Activated CD8-positive, alpha-beta memory T cell treated with anti-CD3 and anti-CD28 coated beads for 1 hour (primary cell): ENCODE measurements at places on chromosomes 2 and 18.

- DNase-seq: no peak
Measured at GRCh38 chr2:142824756-142825155, 52.7 kb upstream of the KYNU start.

DNA sequence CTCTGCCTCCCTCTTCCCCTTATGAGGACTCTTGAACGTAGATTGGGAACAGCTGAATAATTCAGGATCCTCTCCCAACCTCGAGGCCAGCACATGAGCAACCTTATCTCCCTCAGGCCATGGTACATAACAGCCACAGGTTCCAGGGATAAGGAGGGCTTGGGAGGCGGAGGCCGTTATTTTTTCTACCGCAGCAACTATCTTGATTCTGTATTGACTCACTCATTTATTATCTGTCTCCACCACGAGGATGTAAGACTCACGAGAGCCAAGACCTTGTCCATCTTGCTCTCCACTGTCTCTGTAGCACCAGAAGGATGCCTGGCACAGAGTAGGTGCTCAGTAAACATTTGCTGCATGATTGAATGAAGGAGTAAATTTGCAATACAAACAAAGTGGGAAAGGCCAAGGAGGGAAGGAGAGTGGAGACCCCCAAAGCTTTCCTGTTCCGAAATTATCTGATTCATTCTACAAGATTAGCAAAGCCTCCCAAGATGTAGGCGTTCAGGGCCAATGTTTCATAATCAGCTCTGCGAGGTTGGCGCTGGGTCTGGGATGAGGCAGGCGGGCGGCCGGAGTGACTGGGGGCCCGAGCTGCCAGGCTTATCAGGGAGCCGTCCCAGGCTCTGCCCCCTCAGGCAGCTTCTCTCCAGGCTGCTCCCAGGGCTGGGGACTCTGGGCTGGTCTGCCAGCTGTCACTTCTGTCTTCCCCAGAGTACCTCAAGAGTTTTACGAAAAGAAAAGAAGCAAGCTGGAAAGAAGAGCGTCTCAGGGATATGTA lies 31.6 kb downstream of the INPP5D start:
- DNase-seq: no peak

DNA sequence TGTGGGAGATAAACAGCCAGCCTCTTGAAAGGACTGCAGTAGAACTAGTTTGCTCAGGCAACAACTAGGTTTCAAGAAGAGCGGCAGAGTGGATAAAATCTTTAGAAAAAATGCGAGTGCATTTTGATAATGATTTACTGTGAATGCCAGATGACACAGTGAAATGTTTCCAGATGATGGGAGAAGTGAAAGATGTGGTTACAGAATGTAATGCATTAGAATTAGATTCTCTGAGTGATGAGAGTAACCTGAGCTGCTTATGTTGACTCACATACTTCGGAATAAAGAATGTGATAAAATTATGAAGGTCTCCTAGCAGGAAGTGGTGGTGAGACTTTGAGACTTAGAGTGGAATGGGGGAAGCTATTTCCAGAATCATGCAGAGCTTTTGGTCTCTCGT lies 184.3 kb downstream of the GULP1 start:
- DNase-seq: no peak

- no peak for DNase-seq
Measured at GRCh38 chr2:72423756-72424155, 276.1 kb upstream of the CYP26B1 start.

DNA sequence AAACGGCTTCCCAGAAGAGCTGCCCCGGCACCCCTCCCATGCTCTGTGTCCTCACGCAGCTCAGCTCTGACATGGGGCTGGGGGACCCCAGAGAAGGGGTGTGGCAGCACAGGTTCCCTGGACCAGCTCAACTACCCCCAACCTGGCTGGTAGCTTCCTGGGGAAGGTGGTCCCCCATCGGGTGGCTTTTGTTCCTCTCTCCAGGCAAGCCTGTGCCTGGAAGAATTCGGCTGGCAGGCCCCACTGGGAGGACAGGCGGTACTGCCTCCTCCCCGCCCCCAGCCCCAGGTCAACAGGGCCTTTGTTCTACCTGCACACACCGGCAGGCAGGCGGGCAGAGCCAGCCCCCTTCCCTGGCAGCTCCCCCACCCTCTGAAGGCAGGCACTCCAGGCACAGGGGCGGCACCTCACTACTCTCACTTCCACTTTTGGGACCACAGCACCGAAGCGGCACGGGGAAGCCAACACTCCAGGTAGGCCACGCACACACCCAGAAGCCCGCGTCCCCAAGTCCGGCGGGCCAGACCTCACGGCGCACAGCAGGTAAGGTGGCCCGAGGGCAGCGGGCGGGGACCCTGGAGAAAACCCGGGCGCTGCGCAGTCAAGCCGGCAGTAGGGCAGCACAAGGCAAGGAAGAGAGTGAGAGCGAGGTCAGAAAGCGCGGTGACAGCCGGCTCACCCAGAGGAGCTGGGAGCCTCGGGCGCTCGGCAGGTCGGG lies 1.3 kb downstream of the HS6ST1 start:
- DNase-seq: no peak

GRCh38 chr2:124566518-124566970 lies 541.5 kb downstream of the CNTNAP5 start:
- DNase-seq: no peak

- DNase-seq: no peak
Measured at GRCh38 chr2:164697688-164698461, 76.6 kb upstream of the GRB14 start.

DNA sequence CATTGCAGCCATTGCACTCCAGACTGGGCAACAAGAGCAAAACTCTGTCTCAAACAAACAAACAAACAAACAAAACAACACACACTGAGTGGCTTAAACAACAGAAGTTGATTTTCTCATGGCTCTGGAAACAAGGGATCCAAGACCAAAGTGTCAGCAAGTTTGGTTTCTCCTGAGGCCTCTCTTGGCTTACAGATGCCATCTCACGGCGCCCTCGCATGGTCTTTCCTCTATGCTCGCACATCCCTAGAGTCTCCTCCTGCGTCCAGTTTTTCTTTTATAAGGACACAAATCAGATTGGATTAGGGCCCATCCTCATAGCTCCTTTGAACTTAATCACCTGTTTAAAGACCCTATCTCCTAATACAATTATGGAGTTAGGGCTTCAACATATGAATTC lies 133.4 kb upstream of the LRRTM1 start:
- no peak for DNase-seq

DNA sequence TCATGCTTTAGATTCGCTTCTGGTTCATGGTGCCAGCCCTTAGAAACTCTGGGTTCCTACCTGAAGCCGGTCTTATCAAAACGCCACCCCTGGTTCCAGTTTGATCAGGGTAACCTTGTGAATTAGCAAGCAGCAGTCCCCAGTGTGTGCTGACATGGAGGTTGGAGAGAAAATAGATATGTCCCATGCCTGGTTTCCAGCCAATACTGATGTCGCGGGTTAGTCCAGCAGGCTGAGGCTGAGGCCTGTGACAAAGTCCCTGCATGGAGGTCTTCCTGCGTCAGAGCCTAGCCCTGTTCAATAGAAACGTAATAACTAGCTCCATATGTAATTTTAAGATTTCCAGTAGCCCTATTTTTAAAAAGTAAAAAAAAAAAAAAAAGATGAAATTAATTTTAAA lies 28.2 kb downstream of the LPIN1 start:
- DNase-seq: no peak

DNA sequence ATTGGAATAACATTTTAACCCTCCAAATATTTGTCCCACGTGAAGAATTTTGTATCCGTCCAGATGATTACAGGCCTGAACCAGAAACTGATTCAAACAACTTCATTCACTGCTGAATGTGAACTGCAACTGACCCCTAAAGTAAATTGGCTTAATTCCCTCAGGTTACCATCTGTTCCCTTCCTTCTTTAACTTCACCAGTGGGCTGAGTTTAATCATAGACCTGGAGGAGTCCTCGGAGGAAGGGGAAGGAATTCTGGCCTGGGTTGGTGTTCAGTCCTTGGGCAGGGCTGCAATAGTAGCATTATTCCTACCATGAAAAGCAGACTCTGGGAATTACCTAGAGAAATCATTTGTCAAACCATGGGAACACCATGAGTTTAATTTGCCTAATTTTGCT lies 207.4 kb downstream of the TMEM247 start:
- DNase-seq: no peak

GRCh38 chr2:30673127-30673526 lies 134.1 kb downstream of the CAPN13 start:
- DNase-seq: no peak

- DNase-seq: no peak
Measured at GRCh38 chr2:20443276-20443920, 3.5 kb upstream of the RHOB start.

GRCh38 chr18:11985586-11985985 lies 4.3 kb downstream of the IMPA2 start:
- DNase-seq: no peak

GRCh38 chr18:23136326-23137096 lies 1.2 kb downstream of the CABLES1 start:
- no peak for DNase-seq

GRCh38 chr2:152648336-152648735 lies 68.9 kb downstream of the PRPF40A start:
- DNase-seq: no peak

GRCh38 chr18:52945552-52945951 lies 605.6 kb downstream of the DCC start:
- DNase-seq: no peak

DNA sequence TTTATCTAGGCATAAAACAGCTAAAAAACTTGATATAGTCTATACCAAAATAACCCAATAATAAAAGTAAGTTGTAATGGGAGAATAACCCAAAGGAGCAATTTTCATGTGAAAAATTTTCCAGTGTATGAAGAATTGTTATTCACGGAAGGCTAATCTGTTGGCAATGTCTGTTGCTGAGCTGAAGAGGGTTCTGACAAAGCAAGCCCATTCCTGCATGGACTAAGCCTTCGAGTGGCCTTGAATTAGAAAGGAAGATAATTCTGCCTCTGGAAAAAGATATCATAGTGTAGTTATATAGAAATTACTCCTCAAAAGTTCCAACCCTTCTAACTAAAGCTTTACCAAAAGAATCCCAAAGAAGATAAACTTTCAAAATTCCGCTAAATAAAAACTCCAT lies 101.5 kb downstream of the MAP2 start:
- no peak for DNase-seq

- no peak for DNase-seq
Measured at GRCh38 chr2:71154798-71155197, 24.4 kb downstream of the MPHOSPH10 start.

GRCh38 chr2:155379494-155379893 lies 681.0 kb downstream of the KCNJ3 start:
- no peak for DNase-seq

- DNase-seq: no peak
Measured at GRCh38 chr18:23065234-23065806, 70.0 kb upstream of the CABLES1 start.

GRCh38 chr2:38122344-38122743 lies 46.4 kb upstream of the CYP1B1 start:
- DNase-seq: no peak

DNA sequence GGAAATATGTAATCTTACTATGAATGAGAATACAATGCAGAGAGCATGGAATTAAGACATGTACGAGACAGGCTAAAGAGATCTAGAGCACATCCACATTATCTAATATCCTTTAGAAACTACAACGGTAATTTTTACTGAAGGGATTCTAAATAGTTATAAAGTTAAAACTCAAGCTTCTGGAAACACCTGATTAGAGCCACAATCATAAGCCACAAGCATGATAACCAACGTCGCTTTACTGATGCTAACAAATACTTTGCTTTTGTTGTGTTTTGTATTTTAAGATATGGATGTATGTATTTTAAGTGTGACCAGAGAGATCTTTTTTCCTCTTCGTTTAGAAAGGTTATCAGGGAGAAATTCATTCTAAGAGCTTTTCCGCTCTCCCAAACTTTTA lies 44.0 kb upstream of the STK17B start:
- no peak for DNase-seq

GRCh38 chr2:116696223-116696622 lies 1118.3 kb upstream of the DDX18 start:
- DNase-seq: no peak

DNA sequence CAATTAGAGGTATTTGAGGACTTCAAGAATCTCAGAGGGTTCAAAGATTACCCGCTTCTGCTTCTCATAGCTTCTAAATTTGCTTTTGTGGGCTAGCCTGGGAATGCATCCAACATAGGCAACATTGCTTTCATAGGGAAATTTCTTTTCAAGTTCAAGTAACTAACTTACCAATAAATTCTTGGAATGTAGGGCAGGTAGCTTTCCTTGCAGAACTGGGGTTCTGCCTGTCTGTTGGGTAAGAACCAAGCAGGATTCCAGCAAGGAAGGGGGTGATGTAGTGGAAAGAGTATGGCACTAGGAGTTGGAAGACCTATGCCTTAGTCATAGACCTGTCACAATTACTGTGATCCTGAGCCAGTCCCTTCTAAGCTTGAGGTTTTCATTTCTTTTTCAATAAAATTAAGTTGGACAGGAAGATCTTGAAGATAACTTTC lies 164.1 kb downstream of the FHOD3 start:
- DNase-seq: no peak

- DNase-seq: no peak
Measured at GRCh38 chr18:37336568-37337285, 228.9 kb downstream of the CELF4 start.

DNA sequence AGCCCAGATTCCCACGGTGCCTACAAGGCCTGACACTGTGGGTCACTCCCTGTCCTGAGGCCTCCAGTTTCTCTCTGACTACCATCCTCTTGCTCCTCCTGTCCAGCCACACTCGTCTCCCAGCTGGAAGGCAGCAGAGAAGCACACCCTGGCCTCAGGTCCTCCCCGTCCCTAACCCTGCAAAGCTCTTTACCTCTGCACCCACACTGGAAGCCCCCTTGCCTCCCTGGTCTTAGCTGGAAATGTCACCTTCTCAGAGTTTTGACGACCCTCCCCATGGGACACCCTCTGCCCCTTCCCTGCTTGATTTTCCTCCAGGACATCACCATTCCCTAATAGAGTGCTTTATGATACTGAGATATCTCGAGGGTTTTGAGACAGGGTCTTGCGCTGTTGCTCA lies 10.6 kb downstream of the RNU2-63P start:
- no peak for DNase-seq

DNA sequence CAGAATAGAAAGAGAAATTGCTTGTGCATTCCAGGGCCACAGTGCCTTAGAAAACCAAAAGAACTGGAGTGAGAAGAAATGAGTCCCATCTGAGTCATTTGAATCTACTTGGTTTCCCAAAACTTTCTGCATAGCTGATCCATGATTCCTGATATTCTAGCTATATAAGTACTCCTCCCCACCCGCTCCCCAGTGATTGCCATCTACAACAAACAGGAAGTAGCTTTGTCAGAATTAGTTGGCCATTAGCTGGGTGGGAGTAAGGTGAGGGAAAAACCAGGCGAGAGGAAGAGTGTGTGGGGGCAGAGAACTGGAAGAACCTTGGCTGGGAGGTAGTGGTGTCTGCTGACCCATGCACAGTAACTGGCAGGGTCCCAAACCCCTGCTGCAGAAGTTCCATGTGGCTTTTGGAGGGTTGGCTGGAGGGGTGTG lies 122.1 kb downstream of the ACAA2 start:
- no peak for DNase-seq

GRCh38 chr2:223989206-223989855 lies 32.1 kb downstream of the MRPL44 start:
- DNase-seq: no peak
